ENCODE measurements at places on chromosomes 1 and 21.

GRCh38 chr1:1777583-1777899 lies 729 bp downstream of the NADK start:
- no peak for DNase-seq

DNA sequence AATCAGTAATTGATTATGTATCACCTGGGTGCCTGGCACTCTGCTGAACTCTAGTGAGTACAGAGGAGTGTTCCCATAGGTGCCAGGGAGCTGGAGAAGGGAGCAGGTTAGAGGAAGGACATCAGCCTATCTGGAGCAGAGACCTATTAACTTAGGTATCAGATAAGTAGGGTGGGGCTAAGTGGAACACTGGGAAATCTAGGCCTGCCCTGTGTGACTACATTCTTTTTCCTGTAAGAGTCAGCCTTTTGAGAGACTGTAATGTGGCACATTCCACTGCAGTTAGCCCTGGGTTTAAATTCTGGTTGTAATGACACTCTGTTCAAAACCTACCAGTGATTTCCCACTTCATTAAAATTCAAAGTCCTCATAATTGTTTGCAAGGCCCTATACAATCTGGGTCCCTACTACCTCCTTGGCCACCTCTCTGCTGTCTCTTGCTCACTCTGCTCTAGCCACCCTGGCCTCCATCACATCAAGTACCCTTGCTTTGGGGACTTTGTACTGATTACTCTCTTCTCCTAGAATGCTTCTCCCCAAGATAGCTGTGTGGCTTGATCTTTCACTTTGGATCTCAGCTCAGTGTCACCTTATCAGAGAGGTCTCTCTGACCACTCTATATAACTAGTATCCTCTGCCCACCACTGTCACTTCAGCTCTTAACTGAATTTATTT lies 12.9 kb downstream of the STX12 start:
- no peak for DNase-seq

- DNase-seq, result no peak
Observed at GRCh38 chr1:8193840-8194406, 124.0 kb upstream of the SLC45A1 start.

DNA sequence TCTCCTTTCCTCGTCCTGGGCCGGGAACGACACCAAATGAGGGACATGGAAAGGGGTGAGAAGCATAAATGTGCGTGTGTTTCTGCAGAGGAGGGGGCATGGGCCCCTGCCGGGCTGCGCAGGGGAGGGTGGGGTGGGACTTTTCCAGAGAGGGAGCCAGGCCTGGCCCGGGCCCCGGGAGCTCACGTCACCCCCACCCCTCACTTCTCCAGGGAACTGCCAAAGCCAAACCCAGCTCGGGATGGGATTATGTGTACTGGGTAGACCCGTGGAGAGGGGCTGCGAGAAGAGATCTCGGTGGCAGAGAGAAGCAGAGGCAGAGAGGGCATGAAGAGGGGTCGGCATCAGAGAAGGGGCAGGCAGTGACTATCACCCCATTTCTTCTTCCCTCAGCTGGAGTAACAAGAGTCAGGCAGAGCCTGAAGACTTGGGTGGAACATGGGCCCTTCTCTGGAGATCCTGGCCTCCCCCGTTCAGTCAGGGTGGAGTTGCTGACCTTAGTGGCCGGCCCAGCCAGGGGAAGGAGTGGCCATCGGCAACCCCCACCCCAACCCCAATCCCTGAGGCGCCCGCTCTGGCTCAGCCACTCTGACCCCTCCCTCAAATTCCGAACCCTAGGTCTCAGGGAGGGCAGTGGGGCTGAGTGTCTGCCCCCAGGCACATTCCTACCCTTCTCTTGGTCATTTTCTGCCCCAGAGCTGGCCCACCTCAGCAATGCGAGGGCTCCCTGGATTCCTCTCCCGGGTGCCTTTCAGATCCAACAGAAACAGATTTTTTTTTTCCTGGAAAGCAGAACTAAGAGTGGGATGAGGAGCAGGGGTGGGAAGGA lies 1.2 kb downstream of the ADAMTSL4 start:
- no peak for DNase-seq

GRCh38 chr1:180964056-180964455 lies 51.4 kb downstream of the KIAA1614 start:
- DNase-seq, result no peak

- no peak for DNase-seq
Observed at GRCh38 chr1:109444346-109444745, 18.1 kb upstream of the PSMA5 start.

DNA sequence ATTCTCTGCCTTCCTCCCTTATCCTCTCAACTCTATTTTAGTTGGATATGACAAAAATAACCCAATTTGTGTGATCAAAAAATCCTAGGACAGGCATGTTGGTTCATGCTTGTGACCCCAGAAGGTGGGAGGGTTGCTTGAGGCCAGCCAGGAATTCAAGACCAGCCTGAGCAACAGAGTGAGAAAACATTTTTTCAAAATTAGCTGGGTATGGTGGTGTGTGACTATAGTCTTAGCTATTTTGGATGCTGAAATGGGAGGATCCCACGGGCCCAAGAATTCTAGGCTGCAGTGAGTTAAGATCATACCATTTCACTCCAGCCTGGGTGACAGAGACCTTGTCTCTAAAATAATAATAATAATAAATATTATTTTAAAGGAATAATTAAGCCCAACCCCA lies 1383.1 kb upstream of the ADGRL2 start:
- DNase-seq, result no peak

GRCh38 chr21:17693801-17694200 lies 81.1 kb upstream of the BTG3 start:
- DNase-seq, result no peak

DNA sequence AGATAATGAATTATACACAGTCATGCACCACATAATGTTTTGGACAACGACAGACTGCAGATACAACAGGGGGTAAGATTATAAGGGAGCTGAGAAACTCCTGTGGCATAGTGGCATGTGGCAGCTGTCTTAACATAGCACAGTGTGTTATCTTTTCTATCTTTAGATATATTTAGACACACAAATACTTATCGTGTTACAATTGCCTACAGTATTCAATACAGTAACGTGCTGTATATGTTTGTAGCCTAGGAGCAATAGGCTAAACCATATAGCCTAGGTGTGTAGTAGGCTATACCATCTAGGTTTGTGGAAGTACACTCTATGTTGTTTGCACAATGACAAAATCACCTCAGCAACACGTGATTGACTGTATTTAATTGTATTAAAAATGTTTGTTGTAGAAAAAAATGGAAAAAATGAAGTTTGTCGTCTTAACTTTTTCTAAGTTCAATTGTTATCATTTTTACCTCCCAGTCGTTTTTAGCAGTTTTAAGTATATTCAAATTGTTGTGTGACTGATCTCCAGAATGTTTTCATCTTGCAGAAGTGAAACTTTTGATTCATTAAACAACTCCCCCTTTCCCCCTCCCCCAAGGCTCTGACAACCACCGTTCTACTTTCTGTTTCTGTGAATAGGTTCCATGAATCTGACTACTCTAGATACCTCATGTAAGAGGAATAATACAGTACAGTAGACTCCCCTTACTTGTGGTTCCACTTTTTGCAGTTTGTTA lies 351.0 kb upstream of the B3GALT2 start:
- peak; percentile 73 for DNase-seq

- no peak for DNase-seq
Observed at GRCh38 chr1:41853907-41854306, 64.8 kb downstream of the HIVEP3 start.

GRCh38 chr21:42406201-42406621 lies 2.5 kb downstream of the UBASH3A start:
- peak; percentile 57 for DNase-seq

Data from stimulated activated CD8-positive, alpha-beta memory T cell treated with anti-CD3 and anti-CD28 coated beads, Interleukin-7, amount 100 ng/mL, for 48 hours (primary cell).